Activated CD4-positive, CD25-positive, alpha-beta regulatory T cell (primary cell): ENCODE measurements at places on chromosomes 7 and 10.

GRCh38 chr10:13862546-13863233, 275.9 kb downstream of the PRPF18 start:
- DNase-seq, result no peak

DNA sequence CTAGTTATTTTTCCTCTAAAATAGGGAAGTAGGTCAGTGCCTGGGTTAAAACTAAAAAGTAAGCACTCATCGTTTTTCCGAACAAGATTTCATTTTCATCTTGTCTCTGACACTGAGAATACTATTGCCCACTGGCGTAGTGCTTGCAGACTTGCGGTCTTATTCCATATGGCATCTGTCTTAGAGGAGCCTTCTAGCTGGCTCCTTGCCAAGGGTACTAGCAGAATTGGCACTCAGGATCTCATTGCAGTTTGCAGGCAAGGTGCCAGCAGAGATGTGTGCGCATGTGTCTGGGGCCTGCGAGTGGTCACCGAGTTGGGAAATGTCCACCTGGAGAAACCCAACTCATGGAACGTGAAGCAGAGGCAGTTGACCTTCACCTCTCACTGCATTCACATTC, 143.4 kb downstream of the CELF2 start:
- no peak for DNase-seq

DNA sequence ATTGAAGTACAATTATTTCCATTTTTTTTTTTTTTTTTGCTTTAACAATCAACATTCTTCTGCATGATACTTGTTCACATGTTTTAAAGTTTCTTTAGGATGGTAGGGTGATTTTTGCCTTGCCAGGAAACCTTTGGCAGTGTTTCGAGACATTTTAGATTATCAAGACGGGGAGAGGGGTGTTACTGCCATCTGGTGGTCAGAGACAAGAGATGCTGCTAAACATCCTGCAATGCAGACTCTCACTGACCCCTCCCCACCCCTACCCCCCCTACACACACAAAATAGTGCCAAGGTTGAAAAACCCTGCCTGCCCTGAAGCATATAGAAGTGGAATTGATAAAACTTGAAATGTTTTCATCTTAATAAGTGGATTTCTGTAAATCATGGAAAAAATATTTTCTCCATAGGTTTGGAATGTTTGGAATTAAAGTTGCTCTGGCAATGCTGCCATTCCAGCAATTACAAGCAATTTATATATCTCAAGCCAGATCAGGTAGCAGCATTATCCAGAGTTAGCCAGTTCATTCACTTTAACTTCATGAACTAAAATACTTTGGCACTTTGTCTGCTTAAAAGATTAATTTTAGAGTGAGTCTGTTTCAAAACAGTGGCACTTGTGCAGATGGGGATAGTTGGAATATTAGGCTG, 62.1 kb downstream of the SDHAF3 start:
- DNase-seq, result no peak

DNA sequence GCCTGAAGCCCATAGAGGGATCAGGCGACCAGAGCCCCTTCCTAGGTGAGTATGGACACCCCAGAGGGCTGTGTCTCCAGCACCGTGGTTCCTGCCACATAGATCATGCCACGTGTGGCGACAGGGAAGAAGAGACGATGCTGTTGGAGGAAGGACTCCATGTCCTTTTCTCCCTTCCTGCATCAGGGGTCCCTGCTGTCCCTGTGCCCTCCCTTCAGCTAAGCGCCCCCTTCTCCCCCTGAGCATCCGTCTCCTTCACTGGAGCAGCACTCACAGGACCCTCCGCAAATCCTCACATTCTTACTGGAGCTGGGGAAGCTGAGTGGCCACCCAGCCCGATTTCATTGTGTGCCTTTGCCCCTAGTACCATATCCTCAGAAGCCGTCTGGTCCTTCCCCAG, 85.6 kb upstream of the NPS start:
- no peak for DNase-seq

DNA sequence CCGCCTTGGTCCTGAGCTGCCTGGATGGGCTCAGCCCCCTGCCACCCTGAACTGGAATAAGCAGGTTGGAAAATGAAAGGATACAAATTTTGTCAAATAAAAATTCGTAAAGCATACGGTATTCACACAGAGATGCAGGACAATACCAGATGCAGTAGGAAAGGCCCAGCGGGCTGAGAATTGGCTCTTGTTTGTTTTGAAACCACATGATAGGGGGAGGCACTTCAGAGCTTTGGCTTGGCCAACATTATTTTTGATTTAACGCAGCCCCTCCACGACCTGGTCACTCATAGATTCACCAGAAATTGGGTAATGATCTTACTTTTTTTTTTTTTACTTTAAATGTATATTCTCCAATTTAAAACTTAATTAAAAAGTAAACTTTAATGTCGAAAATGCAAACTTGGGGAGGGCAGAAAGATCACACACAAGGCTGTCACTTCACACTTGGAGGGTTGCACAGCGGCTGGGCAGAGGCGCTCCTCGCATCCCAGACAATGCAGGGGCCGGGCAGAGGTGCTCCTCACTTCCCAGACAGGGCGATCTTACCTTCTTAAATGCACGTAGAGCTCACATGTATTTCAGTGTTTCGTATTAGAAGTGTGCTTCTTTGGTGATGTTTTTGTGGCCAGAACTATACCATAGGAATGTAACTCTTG, 17.8 kb upstream of the INSIG1 start:
- no peak for DNase-seq

DNA sequence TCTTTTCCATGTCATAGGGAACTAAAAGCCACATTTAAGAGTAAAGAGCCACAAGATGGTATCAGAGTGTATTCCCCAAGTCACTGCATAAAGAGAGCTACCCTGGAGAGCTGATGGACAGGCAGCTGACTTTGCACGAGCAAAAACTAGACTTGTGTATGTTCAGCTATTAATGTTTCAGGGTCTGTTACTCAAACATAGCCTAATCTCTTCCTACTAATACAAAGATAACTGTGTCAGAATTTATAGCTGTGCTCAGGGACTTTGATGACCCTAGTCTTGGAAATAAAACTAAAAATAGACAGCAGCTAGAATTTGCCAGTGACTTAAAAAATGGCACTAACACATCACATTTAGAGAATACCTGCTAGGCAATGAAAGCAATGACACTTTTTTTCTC, 45.5 kb upstream of the LRRTM3 start:
- no peak for DNase-seq

DNA sequence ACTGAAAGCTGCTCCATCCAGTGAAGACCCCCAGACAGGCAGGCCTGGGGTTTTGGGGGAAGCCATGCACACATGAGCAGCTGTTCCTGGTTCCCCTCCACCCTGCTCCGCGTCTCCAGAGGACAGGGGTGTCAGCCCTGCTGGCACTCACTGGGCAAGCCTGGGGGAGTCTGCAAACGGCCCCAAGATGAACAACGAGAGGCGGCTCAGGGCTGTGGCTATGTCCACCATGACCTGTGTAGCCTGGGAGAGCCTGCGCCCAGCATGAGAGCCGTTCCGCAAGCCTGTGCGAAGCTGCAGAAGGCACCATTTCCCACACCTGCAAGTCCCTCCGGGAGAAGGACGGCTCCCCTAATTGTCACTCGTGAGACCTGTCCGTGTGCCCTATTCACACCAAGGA, 59.5 kb downstream of the DPYSL4 start:
- no peak for DNase-seq

DNA sequence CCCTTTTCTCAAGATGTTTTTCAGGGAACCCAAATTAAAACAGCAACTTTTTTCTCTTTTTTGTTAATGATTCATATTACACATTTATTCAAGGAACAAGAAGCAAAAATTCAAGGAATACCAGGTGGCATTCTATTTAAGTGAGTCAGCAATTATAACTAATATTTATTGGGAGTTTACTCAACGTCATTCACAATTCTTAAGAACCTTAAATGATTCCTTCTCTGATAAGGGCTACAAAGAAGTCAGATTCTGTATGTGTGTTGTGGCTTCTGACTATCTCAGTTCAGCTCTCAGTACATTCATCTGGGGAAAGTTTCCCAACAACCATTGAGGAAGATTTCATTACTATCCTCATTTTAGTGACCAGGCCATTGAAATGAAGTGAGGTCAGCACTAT, 470.7 kb upstream of the AKR1E2 start:
- DNase-seq, result no peak

GRCh38 chr7:6725003-6725402, 18.3 kb upstream of the ZNF12 start:
- DNase-seq, result no peak

DNA sequence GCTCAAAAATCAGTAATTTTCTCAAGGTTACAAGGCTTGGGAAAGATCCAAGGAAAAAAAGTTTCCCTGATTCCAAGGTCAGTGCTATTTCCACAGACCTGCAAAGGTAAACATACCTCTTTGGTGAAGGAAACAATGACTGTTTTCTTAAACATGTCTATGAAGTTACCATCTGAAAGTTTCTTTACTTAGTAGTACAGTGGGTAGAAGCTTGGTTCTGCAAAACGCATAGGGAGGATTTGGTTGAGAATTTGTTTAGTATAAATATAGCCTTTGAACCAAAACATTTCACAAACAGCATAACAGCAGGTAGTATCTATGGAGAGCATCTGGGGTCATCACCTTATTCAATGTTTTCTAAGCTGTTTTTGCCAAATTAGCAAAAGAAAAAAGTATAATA, 169.6 kb downstream of the CCSER2 start:
- no peak for DNase-seq

DNA sequence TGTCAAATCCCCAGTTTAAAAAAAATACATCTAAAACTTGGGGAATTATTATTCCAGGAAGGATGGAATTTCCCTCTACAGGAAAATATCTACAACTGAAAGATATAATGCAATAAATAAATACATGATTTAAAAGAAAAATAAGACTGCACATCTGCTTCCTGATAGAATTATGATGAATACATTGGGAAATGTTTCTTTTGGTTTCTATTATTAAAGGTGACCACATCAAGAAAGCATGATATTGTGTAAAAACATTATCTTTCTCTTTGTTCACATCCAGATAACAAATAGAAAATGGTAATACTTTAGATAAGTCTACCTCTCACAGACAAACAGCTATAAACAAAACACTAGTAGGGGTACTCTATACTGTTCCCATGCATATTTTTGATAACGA, 19.2 kb downstream of the SEMA3D start:
- no peak for DNase-seq

DNA sequence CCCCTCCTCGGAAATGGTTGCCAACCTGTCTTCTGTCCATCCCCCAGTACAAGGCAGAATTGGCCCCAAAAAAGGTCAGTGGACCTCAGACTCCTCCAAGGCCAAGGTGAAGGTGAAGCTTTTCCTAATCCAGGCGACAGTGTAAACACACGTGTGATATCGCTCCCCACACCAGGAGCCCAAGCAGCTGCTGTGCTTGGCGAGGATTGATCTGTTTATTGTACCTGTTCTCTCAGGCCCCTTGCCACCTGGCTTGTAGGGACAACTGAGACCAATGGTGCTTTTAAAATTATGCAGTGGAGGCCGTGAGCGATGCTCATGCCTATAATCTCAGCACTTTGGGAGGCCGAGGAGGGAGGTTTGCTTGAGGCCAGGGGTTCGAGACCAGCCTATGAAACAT, 66.1 kb upstream of the GTF2IRD1 start:
- no peak for DNase-seq
